SJSA1 (cell line): ENCODE measurements at places on chromosomes 5 and 9. TPM values are rescaled to one million over a fixed set of nuclear protein-coding genes. Genes with fewer than 3 reads are reported as not detected.

DNA sequence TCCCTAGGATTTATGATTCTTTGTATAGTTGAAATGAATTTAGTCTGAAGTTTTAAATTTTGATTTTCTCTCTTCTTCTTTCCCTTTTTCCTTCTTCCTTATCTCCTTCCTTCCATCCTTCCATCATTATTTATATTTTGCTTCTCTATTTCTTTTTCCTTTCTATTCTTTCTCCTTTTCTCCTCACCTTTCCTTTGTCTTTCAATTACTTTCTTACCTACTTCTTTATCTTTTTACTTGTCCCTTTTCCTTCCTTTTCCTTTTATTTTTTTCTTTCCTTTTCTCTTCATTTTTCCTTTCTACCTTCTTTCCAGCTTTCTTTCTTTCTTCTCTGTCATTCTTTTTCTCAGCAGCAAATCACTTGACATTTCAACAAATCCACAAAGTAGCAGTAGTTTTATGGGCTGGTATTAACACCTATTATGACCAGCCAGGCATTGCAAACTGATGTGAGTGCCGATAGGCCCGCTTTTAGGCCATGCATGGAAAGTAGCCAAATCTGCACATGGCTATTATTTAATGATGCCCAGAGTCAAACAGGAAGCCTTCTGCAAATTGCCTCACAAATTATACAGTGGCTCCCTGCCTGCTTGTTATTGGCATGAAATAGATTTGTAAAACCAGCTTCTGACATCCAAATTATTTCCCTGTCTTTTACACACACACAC is 37.1 kb upstream of the NR3C1 start:
- DNase-seq, result no peak

DNA sequence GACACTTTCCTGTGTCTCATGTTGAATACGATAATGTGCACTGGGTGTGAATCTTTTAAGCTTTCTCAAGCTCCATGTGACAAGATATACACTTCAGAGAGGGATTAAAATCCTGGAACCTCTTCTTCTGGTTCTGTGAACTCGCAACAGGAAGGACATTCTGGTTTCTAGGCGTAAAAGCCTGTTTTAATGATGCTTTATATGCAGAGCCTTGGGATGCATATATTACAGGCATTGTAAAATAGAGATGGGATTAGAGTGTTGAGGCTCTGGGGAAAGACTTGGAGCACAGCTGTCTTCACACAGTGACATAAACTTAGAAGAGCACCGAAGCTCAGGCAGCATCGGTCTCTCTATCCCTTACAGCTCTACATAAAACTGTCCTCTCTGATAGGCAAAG is 107.7 kb upstream of the SV2C start:
- DNase-seq, result no peak

GRCh38 chr5:102911973-102912372 is 156.9 kb downstream of the PAM start:
- no peak for DNase-seq

GFPT2 gene
- 125 and 138 TPM in 2 replicates for total RNA-seq
